Fibroblast of skin of abdomen (primary cell): ENCODE measurements at places on chromosomes 4 and X.

- DNase-seq, result peak; percentile 39
Observed at GRCh38 chrX:45850775-45851433, 650.2 kb upstream of the DIPK2B start.

DNA sequence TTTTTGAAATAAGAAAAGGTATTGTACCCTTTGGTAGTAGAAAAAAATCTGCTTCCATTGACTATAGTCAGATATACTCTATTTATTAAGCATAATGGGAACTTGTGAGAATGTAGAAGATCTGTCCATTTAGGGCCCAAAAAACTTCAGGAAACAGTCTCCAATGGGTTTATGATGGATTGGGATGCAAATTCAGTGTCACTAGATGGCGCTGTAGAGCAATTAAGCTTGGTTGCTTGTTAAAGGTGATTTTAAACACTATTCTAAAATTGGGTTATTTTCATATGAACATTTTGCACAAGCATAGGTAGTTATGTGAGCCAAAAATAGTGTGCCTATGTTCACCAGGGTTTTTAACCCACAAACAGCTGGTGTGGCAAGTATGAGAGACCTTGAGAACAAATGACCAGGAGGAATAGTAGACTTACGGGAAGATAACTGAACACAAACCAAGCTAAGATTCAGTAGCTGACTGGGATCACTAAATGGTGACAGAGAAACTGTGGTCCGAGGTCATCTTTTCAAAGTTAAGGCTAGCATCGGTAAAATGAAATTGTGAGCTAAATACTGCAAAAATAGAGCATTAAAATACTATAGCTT lies 80.3 kb upstream of the LSM6 start:
- peak; percentile 43 for DNase-seq

DNA sequence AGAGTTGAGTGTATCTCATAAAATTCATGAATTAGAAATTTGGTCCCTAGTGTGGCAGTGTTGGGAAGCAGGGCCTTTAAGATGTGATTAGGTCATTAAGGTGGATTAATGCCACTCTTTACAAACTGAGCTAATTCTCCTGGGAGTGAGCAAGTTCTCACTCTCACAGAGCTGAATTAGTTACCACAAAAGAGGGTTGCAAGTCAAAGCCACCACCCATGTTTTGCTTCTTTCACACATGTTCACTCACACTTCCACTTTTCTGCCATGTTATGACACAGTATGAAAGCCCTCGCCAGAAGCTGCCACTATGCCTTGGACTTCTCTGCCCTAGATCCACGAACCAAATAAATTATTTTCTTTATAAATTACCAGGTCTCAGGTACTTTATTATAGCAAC lies 332.1 kb downstream of the ARAP2 start:
- no peak for DNase-seq

- DNase-seq, result peak; percentile 57
Observed at GRCh38 chrX:102515975-102516941, at the start of gene TMSB15A. Gene TMSB15A, minus strand, starts transcription at chrX:102516739.

DNA sequence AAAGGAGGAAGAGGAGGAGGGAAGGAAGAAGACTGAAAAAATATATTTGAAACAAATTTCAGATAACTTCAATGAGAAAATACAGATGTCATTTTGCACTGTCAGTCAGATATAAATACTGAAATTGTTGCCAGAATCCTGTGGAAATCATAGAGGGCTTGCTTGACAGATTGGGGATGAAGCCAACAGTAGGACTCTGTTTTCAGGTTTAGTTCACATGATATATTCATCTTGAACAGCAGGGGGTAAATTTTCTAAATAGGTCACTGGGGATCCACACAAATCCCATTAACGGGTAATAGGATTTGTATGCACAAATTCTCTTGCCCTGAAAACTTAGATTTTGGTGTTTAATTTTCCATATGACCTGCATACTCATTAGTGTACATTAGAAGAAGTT lies 103.3 kb upstream of the PCDH18 start:
- DNase-seq, result peak; percentile 22

- DNase-seq, result peak; percentile 14
Observed at GRCh38 chrX:118694638-118695037, 32.8 kb upstream of the IL13RA1 start.

DNA sequence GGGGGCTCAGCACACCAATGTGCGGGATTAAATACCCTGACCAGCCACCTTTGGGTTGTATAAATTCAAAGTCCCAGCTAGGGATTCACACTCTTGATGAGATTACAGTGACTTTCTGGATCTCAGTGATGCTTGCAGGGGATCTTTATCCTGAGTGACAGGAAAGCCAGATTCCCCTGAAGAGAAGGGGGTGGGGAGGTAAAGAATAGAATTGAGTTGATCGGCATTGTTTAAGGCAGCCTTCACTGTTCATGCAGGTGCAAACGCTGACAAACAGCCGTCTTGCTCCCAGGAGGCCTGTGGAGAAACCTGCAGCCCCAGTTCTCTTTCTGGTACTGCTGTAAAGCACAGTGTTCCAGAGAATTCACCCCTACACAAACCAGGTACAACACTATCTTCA lies 19.0 kb downstream of the CXXC4 start:
- no peak for DNase-seq

- DNase-seq, result no peak
Observed at GRCh38 chr4:90211174-90211573, 84.0 kb downstream of the CCSER1 start.

DNA sequence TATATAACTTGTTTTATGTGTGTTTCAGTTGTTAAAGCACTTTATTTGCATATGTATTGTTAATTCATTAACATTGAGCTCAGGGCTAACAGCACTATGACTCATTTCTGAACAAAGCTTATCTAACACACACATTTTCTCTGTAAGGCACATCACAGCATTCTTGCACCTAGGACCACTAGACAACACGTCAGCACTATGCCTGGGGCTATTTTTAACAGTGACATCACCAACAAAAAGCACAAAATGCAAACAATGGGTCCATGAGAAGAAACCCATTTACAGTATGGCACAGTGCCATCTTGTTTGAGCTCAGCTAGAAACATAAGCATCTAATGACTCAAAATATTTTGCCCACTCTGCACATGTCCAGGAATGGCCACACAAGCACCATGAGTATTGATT lies 124.4 kb downstream of the RELL1 start:
- no peak for DNase-seq

- DNase-seq, result no peak
Observed at GRCh38 chr4:8121292-8122015, 37.2 kb downstream of the ABLIM2 start.

DNA sequence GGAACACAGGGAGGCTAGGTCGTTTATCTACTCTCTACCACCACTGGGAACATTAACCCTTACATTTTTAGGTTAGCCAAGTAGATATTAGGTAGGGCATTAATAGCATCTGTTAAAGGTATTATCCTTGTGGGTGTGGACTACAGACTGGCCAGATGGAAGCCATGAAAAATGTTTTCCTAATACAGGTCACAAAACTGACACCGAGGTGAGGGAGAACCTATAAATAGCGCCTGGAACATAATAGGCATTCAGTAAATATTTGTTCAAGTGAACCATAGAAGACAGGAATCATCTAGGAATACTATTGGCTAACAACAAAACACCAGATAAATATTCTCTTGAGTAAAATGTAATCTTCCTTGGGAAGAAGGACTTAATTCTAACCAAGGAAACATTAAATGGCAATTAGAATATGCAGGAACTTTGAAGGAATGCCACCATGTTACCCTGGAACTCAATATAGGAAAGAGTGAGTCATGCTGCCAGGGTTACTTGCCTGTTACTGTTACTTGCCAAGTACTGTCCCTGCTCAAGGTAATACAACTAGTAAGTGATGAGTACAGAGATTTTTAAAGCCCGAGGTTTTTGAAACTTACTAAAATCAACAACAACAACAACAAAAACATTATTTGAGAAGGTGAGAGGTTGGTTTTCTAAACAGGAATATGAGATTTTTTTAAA lies 79.0 kb downstream of the SOX3 start:
- DNase-seq, result no peak

GRCh38 chr4:61500883-61501282 lies 300.8 kb downstream of the ADGRL3 start:
- DNase-seq, result no peak

DNA sequence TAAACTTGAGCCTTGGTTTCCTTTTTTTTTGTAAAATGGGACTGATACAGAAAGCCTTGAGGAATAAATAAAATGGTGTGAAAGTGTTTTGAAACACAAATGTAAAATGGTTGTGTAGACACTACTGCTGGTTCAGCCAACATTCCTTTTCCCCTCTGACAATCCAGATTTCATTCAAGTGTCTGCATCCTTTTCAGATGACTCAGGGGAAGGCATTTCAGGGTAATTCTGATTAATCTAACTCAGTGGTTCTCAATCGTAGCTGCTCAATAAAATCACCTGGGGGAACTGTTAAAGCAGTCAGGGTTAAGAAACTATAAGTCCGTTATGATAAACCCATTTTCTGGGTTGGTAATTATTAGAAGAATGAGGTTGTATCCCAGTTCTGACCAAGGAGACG lies 4.6 kb downstream of the ARHGAP10 start:
- DNase-seq, result peak; percentile 90

DNA sequence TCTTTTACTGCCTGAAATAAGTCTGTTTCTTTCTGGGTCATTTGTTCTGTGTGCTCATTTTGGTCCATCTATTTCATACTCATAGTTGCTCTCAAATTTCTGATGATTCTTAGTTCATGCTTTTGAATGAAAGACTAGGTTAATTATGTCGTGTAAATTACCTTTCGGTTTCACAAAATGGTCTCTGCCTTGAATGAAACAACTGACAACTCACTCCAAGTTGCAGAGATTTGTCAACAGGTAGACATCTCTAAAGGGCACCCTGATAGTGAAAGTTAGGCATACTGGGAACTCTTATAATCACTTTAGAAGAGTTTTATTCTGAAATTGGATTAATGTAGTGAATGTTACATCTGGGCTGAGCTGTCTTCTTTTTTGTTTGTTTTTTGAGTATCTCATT lies 726.9 kb downstream of the PDHA2 start:
- no peak for DNase-seq

GRCh38 chr4:76982638-76983584 lies 33.4 kb downstream of the SEPTIN11 start:
- no peak for DNase-seq
